ENCODE measurements at places on chromosomes 3 and 15.

DNA sequence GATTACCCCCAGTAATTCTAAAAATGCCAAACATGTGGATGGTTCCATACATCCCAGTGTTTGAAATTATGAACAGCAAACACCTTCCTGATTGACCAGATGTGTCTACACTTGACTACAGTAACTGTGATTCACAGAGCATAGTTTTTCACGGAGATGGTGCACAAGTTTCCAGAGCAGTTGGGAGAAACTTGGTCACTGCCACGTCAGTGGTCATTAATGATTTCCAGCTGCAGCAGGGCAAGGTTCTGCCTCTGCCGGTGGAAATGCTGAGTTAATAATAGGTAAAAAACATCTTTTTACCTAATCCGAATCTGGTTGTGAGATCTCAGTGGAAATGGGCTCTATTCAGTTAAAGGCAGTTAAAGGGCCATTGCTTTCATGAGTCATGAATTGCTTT, 154.1 kb upstream of the FEZF2 start:
- DNase-seq, result no peak

GRCh38 chr3:197364410-197365071, 66.1 kb upstream of the DLG1 start:
- DNase-seq, result no peak

GRCh38 chr3:192550356-192550755, 177.0 kb downstream of the FGF12 start:
- no peak for DNase-seq

DNA sequence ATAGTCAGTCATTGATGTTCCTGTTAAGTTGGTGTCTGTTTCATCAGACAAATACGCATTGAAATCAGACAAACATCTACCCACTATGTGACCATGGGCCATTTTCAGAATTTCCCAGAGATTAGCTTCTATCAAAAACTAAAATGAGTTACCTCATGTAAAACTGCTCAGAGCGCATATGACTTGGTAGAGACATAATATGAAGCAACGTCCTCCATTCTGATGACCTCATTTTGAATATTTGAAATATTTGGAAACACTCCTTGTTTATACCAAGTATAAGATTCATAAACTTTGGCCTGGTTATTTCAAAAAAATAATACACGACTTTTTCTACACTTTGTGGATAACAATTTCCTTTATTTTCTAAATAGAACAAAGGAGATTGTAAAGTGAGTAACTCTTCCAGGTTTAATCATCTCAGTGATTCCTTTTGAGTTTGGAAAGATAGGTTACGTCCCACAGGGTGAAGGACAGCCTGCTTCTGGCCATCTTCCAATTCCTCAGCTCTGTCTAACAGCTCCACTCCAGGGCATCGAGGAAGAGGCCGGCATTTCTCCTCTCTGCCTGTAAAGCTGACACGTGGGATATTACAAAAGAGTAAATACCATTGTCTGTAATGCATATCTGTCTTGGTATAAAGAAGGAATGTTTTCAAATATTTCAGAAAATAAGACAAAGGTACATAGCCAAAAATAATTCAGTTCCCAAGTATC, 122.6 kb downstream of the CADM2 start:
- no peak for DNase-seq

GRCh38 chr3:171772427-171773056, 37.7 kb downstream of the PLD1 start:
- no peak for DNase-seq

GRCh38 chr3:59262076-59262498, 212.3 kb upstream of the CFAP20DC start:
- no peak for DNase-seq

DNA sequence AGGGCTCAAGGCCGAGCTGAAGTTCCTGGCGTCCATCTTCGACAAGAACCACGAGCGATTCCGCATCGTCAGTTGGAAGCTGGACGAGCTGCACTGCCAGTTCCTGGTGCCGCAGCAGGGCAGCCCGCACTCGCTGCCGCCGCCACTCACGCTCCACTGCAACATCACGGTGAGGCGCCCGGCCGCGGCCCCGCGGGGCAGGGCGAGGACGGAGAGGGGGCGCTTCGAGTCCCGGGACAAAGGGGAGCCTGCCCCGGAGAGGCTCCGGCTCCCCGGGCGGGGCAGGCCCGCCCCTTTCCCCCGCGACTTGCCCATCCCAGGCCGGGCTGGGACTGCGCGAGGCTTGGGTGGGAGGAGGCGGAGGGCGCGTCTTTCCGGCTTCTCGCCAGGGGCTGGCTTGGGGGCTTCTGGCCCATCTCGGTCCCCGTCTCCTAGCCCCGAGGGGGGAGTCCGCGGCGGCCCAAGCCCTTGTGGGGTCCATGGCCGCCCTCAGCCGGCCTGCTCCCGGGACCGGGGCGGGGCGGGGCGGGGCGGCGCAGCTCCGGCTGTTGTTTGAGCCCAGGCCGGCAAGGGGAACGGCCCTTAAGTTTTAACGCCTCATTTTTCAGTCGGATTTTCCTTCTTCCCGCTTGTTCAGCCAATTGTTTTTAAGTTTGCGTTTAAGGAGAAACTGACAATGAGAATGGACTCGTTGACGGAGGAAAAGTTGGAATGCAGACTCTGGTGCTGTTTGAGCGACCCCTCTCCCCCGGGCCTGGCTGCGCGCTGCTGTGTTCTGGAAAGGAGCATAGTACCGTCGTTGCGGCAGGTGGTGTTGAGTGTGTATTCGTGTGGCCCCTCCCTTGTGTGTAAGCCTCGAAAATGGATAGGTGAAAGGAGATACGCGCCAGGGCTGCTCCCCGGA, 683 bp downstream of the UBE2Q2 start:
- peak; percentile 16 for DNase-seq

- no peak for DNase-seq
Measured at GRCh38 chr3:41334426-41334825, 135.1 kb downstream of the CTNNB1 start.

DNA sequence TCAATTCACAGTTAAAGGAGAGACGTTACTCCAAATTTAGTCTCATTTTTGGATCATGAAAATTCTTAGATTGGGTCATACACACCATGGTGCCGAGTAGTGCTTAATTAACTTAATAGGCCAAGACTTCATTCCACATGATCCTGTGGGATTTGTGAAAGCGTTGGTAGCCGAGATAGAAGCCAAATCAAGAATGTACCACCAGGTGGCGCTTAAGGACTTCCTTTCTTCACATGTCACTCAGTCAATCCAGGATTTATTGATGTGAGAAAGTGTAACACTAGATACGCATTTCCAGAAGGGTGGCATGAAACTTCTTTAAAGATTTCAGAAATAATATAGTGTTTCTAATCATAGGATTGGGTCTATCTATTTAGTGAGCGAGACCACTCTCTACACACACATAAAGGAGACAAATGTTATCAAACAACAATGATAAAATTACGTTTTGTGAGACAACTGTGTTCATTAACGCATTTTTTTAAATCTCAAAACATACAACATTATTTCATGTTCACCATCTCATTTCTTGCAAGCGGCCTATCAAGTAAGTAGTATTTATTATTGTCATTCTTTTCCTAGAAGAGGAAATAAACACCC, 436.1 kb downstream of the CHL1 start:
- no peak for DNase-seq

DNA sequence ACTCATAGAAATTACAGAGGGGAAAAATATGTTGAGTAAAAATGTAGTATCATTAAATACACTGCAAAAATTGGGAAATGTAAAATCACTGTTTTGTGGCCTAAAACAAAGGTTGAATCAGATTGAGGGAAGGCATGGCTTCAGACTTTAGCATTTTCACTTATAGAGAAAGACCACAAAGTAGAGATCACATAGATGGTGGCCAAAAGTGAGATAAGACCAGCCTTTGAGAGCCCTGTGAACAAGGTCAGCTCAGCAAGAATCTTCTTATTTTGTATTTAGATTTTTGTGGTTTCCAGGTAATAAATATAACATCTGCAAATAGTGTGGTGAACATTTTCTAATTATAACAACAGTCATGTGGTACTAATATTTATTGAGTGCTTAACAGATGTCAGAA, 544.8 kb upstream of the DPPA4 start:
- no peak for DNase-seq

GRCh38 chr15:80068578-80068977, 9.1 kb downstream of the ZFAND6 start:
- no peak for DNase-seq

- no peak for DNase-seq
Measured at GRCh38 chr3:194237110-194237509, 101.2 kb downstream of the HES1 start.

GRCh38 chr3:111859061-111859973, at the start of gene PHLDB2:
TSS of gene PHLDB2 (plus strand) at chr3:111859265. CDS start at chr3:111884078, 24,813 bp downstream.
- no peak for DNase-seq

DNA sequence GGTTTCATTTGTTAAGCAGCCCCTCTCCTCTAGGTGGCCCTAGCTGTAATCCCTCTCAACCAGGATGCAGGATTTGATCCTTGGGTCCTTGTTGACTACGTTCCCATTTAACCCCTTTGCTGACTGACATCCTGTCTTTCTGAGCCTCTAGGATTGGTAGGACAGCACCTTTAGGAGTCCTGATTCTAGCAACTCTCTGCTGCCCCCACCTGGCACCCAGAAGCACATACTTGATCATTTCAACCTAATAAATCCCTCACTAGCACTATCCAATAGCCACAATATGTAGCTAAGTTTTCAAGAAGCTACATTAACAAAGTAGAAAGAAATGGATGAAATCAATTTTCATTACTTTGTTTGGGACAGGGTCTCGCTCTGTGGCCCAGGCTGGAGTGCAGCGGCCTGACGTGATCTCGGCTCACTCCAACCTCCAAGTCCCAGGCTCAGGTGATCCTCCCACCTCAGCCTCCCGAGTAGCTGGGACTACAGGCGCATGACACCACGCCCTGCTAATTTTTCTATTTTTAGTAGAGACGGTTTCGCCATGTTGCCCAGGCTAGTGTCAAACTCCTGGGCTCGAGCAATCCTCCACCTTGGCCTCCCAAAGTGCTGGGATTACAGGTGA, 28.3 kb downstream of the RSL24D1 start:
- peak; percentile 17 for DNase-seq

GRCh38 chr3:177711637-177712036, 514.4 kb upstream of the TBL1XR1 start:
- no peak for DNase-seq

GRCh38 chr15:90143166-90143655, 40.9 kb upstream of the IDH2 start:
- DNase-seq, result peak; percentile 50

DNA sequence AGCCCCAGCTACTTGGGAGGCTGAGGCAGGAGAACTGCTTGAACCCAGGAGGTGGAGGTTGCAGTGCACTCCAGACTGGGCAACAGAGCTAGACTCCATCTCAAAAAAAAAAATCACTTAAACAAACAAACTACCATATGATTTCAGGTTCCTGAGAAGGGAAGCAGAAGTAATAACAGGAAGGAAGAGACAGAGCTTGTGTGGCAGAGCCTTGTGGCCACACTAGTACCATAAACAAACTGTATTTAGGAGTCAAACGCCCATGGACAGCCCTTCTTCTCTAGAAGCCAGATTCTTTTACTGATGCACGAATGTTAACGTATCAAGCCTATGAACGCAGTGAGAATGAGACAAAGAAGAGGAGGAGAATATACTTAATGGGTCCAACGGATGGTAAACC, 12.0 kb downstream of the MTMR10 start:
- DNase-seq, result no peak

DNA sequence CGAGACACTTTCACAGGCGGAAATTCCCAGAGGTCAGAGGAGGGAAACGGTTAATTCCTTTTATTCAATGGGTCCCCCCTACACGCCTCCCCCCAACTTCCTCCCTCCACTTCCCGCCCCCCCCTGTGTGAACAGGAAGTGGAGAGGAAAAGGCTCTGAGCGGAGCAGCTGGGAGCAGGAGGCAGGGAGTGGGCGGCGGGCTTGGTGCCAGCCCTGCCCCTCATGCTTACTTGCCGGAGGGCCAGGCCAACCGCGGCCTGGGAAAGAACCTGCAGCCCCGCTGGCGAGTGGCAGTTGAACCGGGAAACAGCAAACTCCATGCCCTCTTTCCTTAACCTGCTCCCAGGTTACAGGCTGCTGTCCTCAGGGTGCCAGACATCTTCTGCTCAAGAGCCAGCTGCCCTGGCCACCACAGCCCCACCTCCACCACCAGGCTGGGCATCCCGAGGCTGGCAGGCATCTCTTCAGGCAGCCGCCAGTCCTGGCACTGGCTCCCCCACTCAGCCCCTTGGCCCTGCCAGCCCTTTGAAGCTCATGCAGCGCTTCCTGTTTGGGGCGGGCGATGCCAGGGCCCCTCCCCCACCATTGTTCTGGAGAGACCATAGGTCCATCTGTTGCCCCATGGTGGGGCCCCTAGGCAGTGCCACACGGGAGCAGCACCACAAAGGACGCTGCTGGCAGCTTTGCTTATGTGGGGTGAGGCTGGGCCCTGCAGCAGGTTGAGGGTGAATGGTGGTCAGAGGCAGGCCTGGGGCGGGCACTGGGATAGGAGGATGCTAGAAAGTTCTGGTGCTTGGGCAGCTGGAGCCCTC, 12.9 kb downstream of the VPS18 start:
- no peak for DNase-seq

- DNase-seq, result no peak
Measured at GRCh38 chr15:57395292-57395691, 19.0 kb downstream of the CGNL1 start.

GRCh38 chr3:67458896-67459530, 195.4 kb downstream of the SUCLG2 start:
- no peak for DNase-seq

DNA sequence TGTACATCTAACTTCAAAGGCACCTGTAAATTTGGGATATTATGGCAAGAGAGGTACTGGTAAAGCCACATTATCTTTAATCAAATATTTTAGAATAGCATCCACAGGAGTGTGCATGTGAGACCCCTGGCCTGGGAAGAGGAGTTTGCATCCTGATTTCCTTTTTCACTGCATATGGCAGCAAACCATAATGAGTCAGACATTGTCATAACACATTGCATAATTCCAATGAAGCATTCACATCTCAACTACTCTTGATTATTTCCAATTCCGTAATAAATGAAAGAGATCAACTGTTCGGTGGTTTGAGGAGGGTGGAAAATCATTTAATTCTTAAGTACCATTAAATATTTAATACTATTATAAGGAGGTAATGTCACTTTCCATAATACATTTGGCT, 215.0 kb downstream of the MECOM start:
- DNase-seq, result no peak

GRCh38 chr15:59817834-59818233, 128.7 kb upstream of the BNIP2 start:
- no peak for DNase-seq

- no peak for DNase-seq
Measured at GRCh38 chr3:151770956-151771355, 37.2 kb downstream of the AADACL2 start.

- no peak for DNase-seq
Measured at GRCh38 chr15:38229705-38230310, 22.8 kb upstream of the SPRED1 start.

GRCh38 chr15:79990997-79991334, 20.0 kb upstream of the BCL2A1 start:
- DNase-seq, result no peak

Data from stimulated activated CD8-positive, alpha-beta memory T cell treated with anti-CD3 and anti-CD28 coated beads, Interleukin-7, amount 100 ng/mL, for 48 hours (primary cell).